Hematopoietic multipotent progenitor cell treated with erythropoietin and hydrocortisone succinate and interleukin-3 and kit ligand, for 4 days (in vitro differentiated cells): ENCODE measurements at places on chromosomes 1 and 21.

GRCh38 chr1:29467989-29468900 is 231.9 kb downstream of the PTPRU start:
- DNase-seq: no peak

DNA sequence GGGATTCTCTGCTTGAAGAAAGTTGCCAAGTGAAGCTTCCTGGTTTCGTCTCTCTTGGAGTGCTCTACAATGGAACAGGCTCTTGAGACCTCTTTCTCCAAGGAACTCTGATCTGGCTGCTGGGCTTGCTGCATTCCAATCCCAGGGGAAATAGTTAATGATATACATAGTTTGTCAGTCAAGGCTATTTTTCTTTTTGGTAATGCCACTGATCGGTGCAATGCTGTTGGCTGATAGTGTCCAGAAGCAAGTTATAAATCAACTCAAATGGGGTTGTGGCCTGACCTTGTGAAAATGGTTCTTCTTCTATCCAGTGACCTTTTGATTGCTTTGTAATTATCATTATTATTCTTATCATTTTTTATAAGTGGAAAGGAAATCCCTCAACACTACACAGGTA is 48.4 kb upstream of the TNFSF18 start:
- DNase-seq: no peak

GRCh38 chr1:204136814-204137213 is 15.0 kb downstream of the ETNK2 start:
- DNase-seq: no peak

DNA sequence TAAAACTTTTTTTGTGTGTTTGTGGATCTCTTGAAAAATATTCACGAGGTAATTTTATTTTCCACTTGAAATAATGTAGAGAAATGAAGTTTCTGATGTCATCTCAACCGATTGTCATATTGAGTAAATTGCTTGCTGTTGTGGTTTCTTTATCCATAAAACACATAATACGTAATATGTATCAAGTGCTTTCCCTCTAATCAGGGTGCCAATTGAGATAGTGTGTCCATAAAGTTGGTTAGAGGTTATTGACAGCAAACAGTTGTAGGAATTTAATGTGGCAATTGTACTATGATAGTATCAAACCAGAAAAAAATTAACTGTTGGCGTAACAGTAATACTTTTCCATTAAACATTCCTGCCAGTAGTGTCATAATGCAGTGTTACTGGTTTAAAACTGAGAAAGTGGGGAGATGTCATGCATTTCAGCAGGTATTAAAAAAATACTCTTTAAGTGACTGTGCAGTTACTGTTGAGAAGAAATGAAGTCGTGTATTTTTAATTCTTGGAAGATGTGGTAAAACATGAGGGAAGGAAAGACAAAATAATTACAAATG is 38.3 kb downstream of the USP25 start:
- no peak for DNase-seq

- no peak for DNase-seq
Measured at GRCh38 chr1:163933437-163933836, 611.7 kb downstream of the NUF2 start.

GRCh38 chr1:6635910-6636760 is 11.5 kb downstream of the THAP3 start:
- DNase-seq: no peak

DNA sequence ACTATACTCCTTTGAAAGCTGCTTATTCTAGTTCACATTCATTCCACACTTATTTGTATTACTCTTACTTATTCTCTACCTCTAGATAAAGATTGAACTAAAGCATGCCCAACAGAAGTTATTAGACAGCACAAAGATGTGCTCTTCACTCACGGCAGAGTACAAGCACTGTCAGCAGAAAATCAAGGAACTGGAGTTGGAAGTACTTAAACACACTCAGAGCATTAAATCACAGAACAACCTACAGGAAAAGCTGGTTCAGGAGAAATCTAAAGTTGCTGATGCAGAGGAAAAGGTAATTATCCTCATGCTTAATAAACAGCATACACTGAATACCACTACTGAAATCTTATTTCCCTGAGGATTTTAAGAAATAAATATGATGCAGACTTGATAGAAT is 81.3 kb upstream of the PPIH start:
- no peak for DNase-seq

- DNase-seq: peak; percentile 38
Measured at GRCh38 chr1:240613356-240614142, 1.6 kb upstream of the GREM2 start.

- no peak for DNase-seq
Measured at GRCh38 chr1:216682752-216683151, 40.5 kb downstream of the ESRRG start.

GRCh38 chr1:55636696-55637095 is 421.5 kb upstream of the USP24 start:
- DNase-seq: no peak

DNA sequence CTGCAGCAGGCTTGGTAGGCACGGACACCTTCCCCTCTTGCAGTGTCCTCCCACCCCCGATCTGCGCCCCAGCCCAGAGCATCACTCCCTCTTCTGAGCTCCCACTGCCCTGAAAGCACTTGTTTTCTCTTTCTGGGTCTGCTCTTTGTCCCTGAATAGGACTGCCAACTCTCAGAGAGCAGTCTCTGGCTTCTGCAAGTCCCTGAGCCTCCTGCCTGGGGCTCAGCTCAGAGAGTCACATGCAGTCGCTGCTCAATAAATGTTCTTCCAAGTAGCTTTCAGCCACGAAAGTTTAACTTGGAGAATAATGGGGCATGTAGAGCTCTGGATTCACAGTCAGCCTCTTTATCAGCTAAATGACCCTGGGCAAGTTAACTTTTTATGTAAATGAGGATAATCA is 205.6 kb downstream of the HIVEP3 start:
- DNase-seq: no peak

GRCh38 chr1:216140730-216141524 is 282.3 kb downstream of the USH2A start:
- DNase-seq: no peak

DNA sequence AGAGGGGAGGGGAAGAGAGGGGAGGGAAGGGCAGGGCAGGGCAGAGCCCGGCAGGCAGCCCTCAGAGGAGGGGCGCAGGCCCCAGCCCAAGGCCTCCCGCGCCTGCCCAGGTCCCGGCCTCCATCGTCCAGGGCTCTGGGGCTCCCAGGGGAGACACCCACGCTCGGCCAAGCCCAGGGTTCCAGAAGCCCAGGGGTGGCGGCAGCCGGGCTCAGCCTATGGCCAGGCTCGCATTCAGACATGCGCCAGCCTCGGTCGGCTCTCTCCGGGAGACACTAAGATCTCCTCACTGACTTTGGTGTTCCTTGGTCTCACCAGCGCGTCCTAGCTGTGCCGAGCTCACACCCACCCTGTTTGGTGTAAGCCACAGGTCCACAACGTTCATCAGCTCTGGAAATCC is 7.1 kb upstream of the ANKRD65 start:
- DNase-seq: no peak

GRCh38 chr1:192549937-192550336 is 25.6 kb upstream of the RGS1 start:
- no peak for DNase-seq

DNA sequence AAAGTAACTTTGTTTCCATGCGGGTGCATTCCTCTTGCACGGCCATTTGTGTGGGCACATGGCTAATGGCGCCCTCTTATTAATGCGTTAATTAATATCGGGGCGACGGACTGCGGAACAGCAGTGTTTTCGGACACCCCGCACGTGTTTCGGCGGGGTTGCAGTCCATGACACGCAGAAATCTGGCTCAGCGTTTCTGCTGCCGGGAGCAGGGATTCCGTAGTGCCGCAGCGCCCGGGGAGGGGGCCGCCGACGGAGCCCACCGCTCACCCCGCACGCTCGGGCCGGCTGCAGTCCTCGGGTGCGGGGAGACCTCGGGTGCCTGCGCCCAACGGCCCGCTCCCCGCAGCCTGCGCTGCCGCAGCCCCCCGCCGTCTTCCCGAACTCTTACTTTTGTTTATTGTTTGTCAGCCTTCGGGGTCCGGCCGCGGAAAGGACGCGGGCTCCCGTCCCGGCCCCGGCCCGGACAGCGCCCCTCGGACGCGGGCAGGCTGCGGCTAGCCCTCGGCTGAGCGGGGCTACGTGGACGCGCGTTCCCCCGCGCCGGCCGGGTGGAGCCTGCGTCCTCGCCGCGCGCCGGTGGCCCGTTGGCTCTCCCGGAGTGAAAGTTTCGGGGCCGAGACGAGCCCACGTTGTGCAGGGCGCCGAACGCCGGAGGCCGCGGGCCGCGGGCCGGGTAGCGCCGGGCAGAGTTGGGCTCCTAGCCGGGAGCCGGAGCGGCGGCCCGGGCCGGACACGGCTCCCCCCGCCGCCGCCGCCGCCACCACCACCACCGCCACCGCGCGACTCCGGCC is 849 bp downstream of the NFIA start:
- peak; percentile 47 for DNase-seq

DNA sequence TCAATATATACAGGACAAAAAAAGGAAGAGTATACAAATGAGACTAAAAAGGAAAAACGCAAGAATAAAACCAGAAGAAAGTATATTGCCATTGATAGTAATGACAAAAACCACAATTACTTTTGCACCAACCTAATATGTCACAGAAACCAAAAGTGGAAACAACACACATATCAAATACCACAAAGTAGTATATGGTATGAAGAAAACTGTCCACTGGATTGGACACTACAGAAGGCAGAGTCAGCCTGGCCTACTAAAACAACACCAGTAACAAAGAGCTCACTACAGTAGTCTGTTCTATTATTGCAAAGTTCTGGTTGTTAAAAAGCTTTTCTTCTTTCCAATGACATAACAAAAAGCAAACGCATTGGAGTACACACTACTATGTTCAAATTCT is 17.7 kb downstream of the TESK2 start:
- no peak for DNase-seq

GRCh38 chr1:60345621-60346020 is 272.1 kb upstream of the C1orf87 start:
- no peak for DNase-seq

DNA sequence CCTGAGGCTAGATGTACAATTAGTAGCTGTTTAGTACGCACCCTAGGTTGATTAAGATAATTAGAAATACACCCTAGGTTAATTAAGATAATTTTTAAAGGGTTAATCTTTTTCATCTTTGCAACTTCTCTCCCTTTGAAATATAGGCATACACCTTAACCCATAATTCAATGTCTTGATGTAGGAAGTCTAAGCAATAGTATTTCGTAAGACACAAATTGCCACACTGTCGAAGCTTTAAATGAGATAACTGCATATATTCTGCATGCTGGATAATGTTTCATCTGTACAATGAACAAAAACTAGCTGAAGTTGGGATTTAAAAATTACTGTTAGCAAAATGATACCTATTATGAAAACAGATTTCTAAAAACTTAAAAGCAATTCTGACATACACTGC is 122.9 kb downstream of the EVI5 start:
- peak; percentile 14 for DNase-seq

DNA sequence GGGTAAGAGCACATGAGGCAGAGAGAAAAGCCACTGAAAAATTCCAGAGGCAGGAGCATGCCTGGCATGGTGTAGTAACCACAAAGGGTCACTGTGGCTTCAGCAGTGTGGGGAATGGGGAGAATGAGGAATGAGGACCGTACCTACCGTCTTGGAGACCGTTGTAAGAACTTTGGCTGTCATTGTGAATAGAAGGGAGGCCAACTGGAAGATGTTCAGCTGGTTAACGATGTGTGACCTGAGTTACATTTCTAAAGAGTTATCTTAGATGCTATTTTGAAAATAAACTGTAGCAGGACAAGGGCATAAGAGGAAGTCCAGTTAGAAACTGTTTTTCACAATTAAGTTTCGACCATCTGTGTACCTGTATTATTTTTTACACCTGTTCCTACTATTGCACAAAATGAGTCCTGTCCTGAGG is 365.5 kb upstream of the SGIP1 start:
- no peak for DNase-seq

DNA sequence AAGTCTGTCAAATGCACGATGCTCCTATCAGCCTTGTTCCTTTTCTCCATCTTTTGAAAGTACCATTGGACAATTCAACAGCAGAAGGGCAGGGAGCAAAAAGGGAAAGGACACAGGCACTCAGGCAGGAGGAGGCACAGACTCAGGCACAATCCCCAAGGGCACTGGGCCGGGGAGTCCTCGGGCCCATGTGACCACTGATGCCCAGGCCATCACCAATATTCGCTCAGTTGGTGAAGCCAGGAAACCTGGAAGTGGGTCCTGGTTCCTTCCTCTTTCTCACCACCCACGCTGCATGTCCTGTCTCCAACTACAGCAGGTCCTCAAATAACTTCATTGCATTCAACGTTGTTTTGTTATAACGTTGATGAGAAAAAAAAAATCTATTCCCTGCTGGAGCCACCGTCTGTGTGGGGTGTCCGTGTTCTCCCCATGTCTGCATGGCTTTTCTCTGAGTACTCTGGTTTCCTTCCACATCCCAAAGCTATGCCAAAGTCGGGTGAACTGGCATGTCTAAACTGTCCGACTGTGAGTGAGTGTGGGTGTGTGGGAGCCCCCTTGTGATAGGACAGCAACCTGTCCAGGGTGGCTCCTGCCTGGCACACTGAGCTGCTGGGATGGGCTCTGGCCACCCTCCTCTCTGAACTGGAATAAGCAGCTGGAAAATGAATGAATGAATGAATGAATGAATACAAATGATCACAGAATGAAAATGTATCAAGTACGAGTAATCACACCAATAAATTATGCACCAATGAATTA is 12.5 kb downstream of the NID1 start:
- DNase-seq: no peak
